ENCODE measurements at places on chromosomes 2 and 18.

DNA sequence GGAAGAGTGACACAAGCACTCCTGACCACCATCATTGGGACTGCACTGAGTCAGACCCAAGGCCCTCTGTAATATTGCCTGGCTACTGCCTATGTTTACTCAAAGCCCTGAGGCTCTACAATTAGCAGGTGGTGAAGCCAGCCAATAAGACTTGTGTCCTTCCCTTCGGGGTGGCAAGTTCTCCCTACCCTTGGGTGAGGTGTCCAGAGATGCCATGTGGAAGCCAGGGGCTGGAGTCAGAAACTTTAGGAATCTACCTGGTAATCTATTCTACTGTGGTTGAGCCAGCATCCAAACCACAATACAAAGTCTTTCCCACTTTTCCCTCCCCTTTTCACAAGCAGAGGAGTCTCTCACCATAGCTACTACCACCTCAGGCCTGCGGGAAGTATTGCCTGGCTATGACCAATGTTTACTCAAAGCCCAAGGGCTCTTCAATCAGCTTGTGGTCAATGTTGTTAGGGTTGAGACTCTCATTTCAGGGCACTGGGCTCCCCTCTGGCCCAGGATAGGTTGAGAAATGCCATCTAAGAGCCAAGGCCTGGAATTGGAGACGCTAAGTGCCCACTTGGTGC is 17.6 kb downstream of the DHRS9 start:
- no peak for DNase-seq

DNA sequence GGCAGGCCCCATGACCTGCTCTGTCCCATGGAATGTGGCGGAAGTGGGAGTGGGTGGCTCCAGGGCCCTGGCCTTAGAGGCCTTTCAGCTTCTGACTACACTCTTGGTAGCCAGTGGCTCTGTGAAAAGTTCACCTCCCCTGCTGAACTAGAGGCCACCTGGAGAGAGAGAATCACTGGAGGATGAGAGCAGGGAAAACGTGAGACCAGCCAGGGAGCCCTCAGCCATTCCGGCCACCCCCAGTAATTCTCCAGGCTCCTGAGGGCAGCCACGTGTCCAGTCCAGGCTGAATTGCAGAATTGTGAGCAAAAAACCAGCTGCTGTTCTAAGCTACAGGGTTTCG is 10.5 kb downstream of the COLEC12 start:
- DNase-seq = no peak

DNA sequence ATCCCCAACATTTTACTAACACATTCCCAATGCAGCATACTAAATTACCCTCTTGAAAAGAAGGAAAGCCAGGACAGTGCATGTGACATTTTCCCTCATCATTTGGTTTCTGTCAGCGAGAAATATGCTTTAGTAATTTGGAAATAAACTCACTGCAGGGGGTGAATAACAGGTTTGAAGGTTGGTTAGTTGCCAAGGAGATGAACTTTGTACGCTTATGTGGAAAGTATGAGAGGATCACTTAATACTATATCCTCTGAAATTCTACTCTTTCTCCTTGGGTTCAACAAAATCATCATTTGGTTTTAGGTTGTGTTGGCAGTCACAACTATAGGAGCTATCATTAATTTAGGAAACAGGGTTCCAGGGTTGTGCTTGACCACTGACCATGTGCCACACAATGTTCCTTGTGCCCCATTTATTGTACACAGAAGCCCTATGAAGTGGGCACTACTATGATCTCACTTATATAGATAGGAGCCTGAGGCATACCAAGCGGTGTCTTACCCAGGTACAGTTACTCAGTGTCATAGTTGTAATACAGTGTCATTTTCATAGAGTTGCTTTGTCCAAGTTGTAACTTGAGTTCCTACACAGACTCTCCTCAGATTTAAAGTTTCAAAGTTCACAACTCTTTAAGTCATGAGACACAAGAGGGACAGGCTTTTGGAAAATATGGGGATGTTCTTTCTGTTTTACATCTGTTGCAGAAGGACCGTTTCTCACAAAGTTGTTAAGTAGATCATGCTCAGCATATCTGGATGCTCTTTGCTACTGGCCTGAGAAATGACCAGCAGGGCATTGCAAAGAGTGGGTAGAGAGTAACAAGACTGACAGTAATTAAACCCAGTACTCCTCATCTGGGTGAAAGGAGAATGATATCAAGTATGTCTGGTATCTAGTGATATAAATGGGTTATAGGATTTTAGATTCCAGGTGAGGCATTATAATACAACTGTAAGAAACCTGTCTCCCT is 91.8 kb downstream of the MAP4K4 start:
- DNase-seq = no peak

DNA sequence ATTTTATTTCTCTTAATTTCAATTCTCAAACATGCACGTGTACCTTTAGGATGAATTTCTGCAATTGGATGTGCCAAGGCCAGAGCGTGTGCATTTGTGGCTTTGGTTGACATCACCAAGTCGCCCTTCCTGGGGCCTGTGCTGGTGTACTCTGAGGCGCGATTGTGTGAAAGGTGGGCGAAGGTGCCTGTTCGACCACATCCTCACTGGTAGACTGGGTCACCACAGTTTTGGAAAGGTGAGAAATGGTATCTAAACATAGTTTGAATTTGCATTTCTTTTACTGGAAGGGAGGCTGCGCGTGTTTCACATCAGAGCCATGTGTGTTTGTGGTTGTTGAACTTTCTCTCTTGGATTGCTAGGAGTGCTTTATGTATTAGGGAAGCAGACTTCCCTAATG is 89.8 kb downstream of the LDLRAD4 start:
- DNase-seq = no peak

DNA sequence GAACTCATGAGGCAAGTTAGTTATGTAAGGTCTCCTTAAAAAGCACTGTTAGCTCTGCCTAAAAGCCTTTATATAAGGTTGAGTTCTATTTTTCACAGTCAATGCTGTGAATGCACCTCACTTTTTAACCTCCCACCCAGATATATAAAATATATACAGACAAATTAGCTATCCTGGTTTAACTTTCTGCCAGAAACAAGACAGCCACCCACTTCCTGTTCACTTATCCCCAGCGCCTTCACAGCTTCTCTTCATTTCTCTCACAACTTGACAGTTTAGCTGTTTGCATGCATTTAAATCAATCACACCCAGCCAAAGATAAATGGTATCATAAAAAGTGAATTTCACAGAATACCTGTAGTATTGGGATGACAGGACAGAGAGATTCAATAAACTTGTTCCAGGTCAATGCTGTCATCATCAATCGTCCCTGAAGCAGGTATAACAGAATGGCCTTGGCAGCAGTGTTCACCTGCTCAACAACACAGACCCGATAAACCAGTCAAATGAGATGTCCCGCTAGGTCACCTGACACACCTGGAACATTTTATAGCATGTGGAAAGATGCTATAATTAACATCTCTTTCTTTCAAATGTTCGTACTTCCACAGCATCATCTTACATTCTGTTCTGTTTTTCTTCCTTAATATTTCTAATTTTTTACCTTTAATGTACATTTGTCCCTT is 55.7 kb downstream of the RTTN start:
- no peak for DNase-seq

DNA sequence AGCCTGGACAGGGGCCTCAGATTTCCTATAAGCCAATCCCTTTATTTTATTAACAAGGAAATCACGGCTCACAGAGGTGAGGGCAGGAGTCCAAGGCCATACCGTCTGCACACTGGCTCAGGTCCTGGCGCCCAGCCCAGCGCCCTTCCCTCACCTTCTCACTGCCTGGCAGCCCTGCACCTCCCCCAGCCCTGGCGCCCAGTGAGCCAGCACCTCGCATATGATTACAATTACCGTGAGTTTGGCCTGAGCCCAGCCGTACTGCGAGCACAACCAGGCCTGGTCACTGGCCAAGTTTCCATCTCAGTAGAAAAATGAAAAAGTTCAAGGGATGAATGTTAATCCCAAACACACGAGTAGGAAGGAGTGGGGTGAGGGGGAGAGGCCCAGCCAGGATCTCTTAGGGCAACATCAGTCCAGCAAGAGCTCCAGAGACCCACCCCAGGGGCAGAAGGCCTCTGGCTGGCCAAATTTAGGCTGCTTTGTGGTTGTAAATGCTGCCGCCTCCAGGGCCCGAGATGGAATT is 68.4 kb downstream of the MCFD2 start:
- DNase-seq = no peak

- no peak for DNase-seq
Measured at GRCh38 chr18:65762556-65762955, 11.7 kb downstream of the CDH7 start.

GRCh38 chr2:76288146-76288545 is 577.4 kb upstream of the GCFC2 start:
- no peak for DNase-seq

DNA sequence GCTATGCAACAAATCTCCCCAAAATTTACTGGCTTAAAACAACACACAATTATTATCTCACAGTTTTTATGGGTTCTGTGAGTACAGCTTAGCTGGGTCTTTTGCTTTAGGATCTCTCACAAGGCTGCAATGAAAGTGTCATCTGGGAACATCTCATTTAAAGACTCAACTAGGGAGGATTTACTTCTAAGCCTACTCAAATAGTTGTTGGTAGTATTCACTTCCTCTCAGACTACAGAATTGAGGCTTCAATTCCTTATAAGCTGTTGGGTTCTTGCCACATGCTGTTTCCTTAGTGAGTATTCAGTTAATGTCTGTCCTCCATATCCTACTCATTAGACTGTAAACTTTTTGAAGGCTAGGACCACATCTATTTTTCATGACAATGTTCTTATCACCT is 72.3 kb downstream of the MDH1 start:
- DNase-seq = no peak

GRCh38 chr2:169818241-169818640 is 6.5 kb downstream of the METTL5 start:
- no peak for DNase-seq

- no peak for DNase-seq
Measured at GRCh38 chr2:239065537-239065936, 217.7 kb downstream of the TWIST2 start.

- no peak for DNase-seq
Measured at GRCh38 chr2:44181648-44182047, 13.0 kb downstream of the PPM1B start.

- DNase-seq = no peak
Measured at GRCh38 chr2:179373816-179374215, 109.2 kb upstream of the SESTD1 start.

GRCh38 chr2:75608684-75609333 is 37.8 kb upstream of the MRPL19 start:
- peak; percentile 24 for DNase-seq

DNA sequence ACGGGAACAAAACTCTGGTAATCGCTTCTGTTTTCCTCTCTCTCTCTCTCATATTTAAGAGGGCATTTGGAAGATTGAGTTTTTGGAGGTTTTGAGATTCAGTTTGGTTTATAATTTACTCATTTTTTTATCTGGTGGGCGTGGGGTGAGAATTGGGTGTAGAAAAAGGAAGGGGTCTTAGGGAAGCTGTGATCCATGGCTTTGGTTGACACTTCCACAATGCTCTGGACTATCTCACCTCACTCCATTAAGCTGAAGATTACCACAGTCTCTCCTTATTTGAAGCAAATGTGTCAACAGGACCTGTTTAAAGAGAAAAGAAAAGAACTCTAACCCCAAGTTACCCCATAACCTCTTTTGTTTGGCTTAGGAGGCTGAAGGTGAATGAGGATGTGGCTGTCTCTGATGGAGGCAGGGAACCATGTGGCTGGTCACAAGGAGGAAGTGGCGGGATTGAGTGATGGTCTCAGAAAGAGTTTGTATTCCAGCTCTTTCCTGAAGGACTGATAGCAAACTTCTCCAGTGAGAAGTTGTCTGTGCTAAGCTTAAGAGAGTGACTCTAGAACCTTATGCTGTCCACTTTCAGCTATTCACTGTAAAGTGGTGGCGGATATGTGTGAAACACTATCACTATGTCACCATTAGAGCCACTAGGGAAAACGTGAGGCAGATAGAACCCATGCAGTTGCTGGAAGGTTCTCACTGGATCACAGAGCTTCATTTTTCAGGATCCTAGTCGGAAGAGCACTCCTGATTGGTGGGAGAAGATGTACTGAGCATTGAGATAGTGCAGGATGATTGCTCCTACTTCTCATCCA is 934 bp downstream of the ZNF804A start:
- no peak for DNase-seq

DNA sequence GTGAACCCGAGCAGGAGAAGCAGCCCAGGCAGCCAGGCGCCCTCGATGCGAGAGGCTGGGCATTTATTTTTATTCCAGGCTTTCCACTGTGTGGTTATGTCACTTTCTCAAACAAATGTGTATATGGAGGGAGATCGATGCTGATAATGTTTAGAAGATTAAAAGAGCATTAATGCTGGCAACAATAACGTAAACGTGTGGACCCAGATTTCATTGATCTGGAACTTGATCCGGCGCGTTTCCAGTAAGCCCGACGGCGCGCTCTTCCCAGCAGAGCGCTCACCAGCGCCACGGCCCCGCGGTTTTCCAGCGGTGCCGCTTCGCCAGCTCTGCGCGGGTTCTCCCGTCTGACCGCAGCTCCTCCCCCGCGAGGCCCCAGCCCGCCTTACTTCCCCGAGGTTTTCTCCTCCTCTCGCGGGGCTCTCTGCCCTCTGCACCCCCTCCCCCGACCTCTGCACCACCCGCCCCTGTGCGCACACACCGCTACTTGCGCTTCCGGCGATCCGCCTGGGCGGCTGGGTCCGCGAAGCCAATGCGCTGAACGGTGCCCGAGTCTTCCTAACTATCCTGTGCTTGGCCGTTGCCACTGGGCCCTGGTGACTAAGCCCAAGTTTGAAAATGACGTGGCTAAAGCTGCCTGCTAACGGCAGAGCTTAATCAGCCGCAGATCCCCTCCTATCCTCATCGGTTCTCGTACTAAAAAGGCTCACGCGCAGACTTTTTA is 6.1 kb downstream of the ONECUT2 start:
- DNase-seq = no peak

GRCh38 chr2:70258532-70258875 is 567 bp downstream of the PCYOX1 start:
- DNase-seq = no peak

DNA sequence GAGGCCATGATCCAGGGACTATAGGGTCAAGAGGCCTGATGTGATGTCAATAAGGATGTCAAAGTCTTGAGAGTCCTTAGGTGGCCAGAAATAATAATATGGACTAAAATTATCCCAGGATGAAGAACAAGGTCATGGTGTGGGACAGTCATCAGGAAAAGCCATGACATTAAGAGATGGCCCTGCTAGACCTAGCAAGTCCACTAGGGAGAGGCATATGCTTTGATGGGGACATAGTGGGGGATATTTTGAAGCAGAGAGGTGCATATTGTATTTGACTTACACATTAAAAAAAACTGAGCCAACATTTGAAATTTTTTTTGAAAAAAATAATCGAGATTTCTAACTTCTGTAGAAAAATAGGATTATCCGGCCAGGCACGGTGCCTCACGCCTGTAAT is 53.3 kb upstream of the CXCR4 start:
- no peak for DNase-seq

DNA sequence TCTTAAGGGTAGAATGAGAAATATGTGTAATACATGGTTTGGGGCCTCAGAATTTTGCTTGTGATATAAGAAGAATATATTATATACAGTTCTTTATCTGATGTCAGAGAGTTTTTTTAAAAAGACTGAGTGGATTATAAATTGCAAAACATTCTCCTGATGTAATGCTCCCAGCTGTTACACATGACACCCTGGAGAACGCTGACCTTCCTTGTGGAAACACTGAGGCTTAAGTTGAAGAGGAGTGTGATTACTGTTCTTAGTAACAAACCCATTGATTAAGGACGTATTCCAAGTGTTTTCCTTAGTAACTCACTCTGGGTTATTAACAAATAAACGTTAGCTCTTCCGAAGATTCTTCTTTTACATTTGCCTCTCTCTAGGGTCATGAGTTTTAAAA is 1069.3 kb upstream of the CNTNAP5 start:
- no peak for DNase-seq

- DNase-seq = no peak
Measured at GRCh38 chr18:42921226-42921737, 194.2 kb downstream of the RIT2 start.

GRCh38 chr18:57728941-57729511 is 74.1 kb downstream of the ATP8B1 start:
- no peak for DNase-seq

Data from stimulated activated CD4-positive, alpha-beta T cell treated with anti-CD3 and anti-CD28 coated beads, Interleukin-1b, Interleukin-23, amount 100 ng/mL, for 1 hour (primary cell).